ENCODE measurements at places on chromosomes 2 and 18.

GRCh38 chr2:66539452-66539851 lies 104.5 kb downstream of the MEIS1 start:
- no peak for DNase-seq

DNA sequence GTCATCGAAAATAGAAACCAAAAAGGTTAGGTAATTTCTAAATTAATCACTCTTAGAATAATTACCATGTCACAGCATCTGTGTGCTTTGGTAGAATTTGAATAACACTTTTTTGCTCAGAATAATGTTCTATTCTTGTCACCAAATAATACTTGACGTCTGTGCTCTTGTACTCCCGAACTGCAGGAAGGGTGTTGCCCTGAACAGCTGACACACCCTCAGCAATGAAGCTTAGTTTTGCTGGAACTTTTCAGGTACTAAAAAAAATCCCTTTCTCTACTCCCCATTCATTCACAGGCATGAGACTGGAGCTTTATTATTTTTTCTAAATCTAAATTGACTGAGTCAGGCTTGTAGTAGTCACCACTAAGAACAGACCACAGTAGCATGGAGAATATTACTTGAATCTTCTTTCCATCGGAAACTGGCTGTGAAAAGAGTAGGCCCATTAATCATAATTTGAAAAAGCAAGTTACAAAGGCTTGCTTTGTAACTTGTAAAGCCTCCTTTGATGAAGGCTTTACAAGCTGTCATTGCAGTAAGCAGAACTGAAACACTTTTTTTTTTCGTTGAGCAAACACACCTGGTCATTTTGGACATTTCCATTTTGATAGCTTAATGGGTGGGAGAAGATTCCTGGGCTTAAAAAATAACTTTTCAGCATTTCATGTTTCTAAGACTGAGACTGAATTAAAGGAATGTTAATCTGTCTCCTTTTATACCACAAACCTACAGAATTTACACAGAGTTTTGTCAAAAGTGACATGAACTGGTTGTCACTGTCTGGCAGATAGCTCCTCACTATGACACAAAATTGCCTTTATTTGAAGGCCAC lies 70.3 kb upstream of the PELI1 start:
- no peak for DNase-seq

DNA sequence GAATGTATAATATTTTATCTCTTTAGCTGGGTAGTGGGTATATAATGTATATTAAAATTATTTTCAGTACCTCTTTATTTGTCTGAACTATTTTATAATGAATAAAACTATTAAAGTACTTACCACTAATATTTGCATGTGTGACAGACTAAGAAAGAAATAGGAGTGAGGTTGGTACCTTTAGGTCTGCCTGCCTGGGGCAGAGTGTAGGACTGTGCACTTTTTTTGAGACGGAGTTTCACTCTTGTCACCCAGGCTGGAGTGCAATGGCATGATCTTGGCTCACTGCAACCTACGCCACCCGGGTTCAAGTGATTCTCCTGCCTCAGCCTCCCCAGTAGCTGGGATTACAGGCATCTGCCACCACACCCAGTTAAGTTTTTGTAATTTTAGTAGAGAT lies 18.8 kb downstream of the NCOA1 start:
- DNase-seq = no peak

- no peak for DNase-seq
Measured at GRCh38 chr2:56208380-56208779, 24.6 kb downstream of the CCDC85A start.

DNA sequence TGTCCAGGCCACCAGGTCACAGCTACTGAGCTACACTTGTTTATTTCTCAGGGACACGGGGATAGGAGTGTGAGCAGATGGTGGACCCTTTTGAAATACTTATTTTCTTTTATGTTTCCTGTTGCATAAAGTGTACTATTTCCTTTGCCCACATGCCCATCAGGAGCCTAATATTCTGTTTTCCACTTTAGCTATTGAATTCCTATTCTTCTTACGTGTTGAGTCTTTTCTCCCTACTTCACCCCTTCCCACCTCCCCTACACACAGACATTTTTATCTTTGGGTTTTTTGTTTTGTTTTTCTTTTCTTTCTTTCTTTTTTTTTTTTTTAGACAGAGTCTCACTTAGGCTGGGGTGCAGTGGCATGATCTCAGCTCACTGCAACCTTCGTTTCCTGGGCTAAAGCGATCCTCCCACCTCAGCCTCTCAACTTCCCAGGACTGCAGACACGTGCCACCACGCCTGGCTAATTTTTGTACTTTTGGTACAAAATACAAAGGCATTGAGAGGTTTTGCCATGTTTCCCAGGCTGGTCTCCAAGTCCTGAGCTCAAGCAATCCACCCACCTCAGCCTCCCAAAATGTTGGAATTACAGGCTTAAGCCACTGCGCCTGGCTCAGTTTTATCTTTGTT lies 5.2 kb upstream of the GPR55 start:
- no peak for DNase-seq

- DNase-seq = no peak
Measured at GRCh38 chr2:161414042-161415033, 1.8 kb upstream of the TBR1 start.

Measured in GM18507 (cell line).